ENCODE measurements at places on chromosomes 2 and 18.
A peak's percentile ranks its signal among the peaks of the same experiment; 100 is the strongest.

- DNase-seq = no peak
Observed at GRCh38 chr2:26469092-26469710, 8.7 kb downstream of the OTOF start.

GRCh38 chr2:207819839-207820784 is 50.4 kb upstream of the FZD5 start:
- no peak for DNase-seq

DNA sequence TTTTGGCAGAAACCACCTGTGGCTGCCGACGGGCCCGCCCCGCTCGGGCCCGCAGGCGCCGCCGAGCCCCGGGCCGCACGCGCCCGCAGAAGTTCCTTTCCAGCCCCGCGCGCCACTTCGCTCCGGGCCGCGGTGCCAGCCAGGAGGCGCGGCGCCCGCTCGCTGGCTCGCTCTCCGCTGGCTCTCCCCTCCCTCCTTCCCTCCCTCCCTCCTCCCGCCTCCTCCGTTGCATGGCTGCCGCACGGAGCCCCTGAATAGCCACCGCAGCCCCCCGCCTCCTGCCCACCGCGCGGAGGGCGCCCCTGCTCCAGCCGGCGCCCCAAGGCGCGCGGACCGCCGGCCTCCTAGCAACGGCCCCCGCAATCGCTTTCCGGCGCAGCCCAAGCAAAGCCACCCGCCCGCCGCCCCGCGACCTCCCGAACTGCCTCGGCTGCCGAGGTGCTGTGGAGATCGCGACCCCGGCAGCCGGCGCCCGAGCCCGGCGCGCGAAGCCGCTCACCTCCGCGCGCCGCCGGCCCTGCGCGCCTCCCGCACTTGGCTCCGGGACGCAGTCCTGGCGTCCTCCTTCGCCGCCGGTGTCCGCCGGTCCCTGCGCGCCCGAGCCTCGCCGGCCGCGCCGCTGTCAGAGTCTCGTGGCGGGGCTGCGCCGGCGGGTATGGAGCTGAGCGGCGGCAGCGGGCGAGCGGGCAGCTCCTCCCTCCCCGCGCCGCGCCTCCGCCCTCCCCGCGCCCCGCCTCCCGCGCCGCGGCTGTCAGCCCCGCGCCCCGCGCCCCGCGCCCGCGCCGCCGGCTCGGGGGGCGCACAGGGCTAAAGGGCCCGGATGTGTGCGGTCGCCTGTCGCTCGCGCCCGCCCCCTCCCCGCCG is at the start of gene ZBTB7C:
TSS of gene ZBTB7C (minus strand) at position 657 of the 864 bp plus-strand sequence.
- DNase-seq = peak; percentile 63

GRCh38 chr2:100954044-100954420 is 48.1 kb upstream of the RPL31 start:
- DNase-seq = no peak

DNA sequence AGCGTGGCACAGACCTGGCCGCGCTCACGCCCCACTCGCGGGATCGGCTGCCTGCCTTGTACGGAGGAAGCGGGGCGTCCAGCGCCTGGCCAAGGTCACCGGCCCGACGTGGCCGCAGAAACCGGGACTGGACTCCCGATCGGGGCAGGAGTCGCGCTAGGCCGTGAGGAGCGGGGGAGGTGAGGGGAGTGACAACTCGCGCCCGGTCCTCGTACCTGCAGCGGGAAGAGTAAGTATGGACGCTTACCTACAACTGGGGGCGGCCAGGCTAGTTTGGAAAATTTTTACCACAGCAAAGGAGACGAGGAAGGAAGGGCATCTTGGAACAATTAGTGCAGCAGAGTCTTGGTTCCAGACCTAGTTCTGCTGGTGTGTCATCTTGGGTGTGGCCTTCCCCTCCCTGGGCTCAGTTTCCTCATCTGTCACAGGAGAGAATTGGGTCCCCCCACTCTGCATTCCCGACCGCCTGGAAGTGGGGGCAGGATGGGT is 693 bp downstream of the UBE2F start:
- DNase-seq = no peak

- no peak for DNase-seq
Observed at GRCh38 chr2:147739508-147739907, 105.3 kb upstream of the ACVR2A start.

GRCh38 chr18:44630118-44630517 is 50.6 kb upstream of the SETBP1 start:
- no peak for DNase-seq

- DNase-seq = no peak
Observed at GRCh38 chr2:129437725-129438124, 541.7 kb upstream of the RAB6C start.

- no peak for DNase-seq
Observed at GRCh38 chr2:113200236-113200635, 26.5 kb downstream of the PSD4 start.

DNA sequence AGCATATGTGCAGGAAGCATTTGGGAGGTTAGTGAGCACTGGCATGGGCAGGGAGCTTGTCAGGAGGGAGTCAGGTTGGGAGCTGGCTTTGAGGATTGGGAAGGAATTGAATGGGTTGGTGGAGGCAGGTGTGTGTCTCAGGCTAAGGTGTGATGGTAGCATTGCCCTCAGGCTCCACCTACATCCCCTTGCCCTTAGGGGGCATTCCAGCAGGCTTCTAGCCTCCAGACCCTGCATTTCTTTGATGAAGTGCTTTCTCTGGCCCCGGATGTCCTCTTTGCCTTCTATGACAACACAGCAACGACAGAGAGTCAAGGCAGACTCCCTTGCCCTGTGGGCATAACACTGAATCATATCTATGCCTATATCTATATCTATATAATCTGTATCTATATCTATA is 13.5 kb downstream of the RHBDD1 start:
- DNase-seq = no peak

GRCh38 chr2:158473719-158474392 is 17.1 kb downstream of the PKP4 start:
- no peak for DNase-seq

DNA sequence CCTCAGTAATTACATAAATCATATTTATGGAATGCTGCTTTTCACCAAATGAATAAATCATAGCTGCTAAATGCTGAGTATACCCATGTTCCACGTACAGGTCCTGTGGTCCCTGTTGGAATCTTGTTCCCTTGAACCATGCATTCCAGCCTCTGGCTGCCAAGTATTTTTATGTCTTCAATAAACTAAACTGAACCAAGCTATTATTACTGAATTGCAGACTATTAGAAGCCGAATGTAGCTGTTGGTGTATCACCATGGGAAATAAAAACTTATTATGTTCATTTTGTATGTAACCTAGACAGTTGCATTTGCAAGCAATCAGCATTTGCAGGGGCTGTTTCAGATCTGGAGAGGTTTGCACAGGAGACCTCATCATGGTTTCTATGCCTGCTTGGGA is 362.4 kb downstream of the ADCYAP1 start:
- no peak for DNase-seq

DNA sequence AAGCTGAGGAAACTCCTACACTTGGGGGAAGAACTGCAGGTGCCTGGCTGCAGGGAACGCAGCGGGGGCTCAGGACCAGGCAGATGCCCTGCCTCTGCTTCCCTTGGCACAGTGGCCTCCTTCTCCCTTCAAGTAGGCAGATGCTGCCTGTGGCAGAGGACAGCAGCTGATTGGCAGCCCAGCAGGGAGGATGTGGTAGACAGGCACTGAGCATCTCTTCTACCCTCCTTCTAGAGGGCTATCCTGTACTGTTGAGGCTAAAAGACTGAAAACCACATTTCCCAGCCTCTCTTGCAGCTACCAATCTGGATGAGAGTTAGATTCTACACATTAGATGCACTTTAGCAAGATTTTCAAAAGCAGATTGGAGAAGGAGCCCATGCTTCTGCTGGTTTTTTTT is 105.7 kb downstream of the MSH2 start:
- no peak for DNase-seq

DNA sequence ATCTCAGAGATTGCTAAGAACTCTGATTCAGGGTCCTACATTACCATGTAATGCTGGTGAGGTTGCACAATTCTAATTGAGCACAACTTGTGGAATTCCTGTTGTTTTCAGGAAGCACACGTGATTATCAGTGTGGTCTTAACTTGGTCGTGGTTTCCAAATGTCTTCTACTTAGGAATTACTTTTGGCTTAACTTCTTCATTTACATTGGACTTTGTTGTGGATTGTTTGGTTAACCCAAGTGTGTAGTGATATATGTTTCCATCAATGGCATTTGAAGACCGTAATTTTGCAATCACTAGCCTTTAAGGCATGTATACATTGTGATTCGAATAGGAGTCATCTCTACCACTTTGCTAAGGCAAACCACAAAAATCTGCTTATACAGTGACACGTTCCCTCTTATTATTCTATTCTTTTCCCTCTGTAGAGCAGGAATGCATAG is 373.3 kb downstream of the IRS1 start:
- DNase-seq = no peak

DNA sequence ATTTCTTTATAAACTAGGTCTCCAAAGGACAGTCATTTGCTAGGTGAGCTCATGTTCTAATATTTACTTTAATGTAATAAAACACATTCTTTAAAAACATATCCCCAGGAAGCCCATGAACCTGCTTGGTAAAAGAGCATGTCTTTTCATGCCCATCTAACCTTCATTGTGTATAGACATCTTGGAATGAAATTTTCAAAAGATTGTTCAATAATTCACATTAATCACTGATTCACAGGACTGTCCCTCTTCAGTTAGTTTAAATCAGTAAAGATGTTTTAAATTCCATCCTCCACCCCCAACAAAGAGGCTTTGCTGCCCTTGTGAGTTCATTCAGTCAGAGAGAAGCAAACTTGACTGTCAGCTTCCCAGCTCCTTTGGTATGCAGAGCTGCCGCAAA is 633.4 kb upstream of the CELF4 start:
- no peak for DNase-seq

DNA sequence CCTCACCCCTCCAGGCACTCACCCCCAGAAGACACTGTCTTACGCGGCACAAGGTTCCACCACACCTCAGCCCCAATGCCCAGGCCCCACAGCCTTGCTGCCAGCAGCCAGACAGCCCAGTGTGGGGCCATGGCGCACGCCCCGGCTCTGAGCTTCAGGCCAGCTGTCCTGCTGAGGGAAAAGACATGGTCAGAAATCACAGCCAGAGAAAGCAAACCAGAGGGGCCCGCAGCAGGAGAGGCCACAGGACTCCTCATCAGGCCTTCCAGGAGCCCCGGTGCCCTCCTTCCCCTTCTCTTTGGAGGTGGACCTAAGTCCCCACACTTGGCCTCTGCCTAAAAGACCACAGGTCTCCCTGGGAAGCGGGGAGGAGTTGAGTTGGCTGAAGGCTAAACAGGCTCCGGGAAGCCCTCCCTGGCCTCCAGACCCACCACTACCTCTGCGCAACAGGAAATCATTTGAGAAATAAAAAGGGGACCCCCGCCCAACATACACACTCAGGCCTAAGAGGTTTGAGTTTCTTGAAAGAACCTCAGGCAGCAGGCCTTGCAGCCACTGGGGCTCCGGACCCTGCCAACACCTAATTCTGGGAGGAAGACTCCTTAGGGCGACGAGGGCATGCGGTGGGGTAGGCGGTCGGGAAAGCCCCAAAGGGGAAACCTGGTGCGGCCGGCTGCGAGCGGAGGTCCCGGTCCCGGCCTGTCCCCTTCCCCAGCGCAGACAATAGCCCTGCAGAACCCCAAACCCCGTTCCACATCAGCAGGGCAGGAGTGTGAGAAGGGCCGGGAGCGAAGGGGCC is 1.9 kb downstream of the SEMA4C start:
- no peak for DNase-seq

GRCh38 chr2:129936334-129936934 is 43.0 kb upstream of the RAB6C start:
- DNase-seq = peak; percentile 38

- DNase-seq = no peak
Observed at GRCh38 chr2:150475479-150476250, 11.8 kb downstream of the RND3 start.

- no peak for DNase-seq
Observed at GRCh38 chr18:37270038-37270665, 295.4 kb downstream of the CELF4 start.

DNA sequence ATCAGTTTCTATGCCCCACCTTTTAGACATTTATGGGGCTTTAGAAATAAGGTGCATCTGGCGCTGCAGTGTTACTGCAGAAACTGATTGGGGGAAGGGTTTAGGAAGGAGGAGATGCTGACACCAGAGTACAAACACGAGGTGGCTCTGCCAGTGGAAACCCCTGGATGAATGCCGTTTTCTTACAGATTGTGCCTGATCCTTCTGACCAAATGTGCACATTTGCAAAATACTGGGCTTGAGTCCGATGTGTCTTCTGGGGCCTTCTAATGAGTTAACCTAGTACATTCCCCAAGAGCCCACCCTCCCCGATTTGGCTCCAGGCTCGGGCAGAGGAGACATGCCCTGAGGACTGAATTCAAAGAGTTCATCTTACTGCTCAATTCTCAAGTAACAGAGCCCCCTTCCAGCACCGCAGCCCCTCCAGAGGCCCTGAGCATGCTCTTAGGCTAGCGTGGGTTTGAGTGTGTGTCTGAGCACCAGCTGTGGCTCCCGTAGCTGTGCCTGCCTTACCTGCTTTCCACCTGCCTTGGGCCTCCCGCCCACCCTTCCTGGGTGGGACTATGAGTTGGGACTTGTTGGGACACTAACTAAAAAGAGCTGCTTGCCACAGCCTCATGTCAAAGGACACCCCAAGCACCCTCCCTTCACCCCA is 116.7 kb upstream of the COPS8 start:
- DNase-seq = no peak

DNA sequence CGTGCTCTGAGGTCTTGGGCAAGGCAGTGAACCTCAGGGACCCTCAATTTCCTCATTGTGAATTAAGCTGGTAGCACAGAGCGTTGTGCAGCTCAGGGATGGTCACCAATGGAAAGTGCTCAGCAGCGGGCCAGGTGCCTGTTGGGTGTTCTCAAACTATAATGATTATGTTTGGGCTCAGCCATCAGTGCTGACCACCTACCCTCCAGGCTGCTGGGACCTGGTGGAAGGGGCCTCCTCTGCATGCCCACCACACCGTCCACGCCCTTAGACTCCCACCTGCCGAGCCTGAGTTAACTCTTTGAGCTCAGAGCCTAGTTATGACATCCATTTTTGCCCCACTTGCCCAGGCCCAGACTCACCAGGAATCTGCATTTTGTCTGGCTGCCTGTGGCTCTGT is 35.0 kb downstream of the GLI2 start:
- no peak for DNase-seq

DNA sequence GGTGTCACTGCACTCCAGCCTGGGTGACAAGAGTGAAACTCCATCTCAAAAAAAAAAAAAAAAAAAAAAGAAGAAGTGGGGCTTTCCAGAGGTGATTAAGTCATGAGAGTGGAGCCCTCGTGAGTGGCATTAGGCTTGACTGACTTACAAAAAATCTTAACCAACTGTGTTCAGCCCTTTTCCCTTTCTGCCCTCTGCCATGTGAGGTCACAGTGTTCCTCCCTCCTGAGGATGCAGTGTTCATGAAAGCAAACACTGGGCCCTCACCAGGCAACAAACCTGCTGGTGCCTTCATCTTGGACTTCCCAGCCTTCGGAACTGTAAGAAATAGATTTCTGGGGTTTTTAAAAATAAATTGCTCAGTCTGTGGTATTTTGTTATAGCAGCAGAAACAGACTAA is 37.0 kb upstream of the METTL21A start:
- no peak for DNase-seq

DNA sequence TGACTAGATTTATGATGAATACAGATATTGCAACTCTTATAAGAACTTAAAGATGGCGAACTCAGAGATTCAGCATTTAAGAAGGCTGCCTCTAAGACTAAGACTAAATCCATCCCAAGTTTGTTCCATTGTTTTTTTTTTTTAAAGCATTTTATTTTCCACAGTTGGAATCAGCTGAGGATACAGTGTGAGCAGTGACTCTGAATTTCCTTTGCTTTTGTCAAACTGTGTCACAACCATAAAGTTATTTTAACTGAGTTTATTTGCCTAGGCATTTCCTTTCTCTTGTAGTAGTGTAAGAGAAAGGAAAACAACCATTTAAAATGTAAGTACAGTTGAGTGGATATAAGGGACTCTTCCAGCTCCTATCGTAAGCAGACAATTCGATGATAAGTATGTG is 63.9 kb downstream of the ZEB2 start:
- no peak for DNase-seq

All from NCI-H1092 (cell line).